ENCODE measurements at places on chromosomes 16 and 17.

- H3K36me3 ChIP-seq: no peaks in the 10 kb centered on the region
- no peak for DNase-seq
- H3K27ac ChIP-seq: no peak overlapping the region
- no peaks in the 10 kb centered on the region for H3K27me3 ChIP-seq
- no peak overlapping the region for H3K4me3 ChIP-seq
Measured at GRCh38 chr17:13646969-13647542, 45.3 kb upstream of the HS3ST3A1 start.

GRCh38 chr17:49741009-49741691, 22.8 kb downstream of the FAM117A start:
- no peaks in the 10 kb centered on the region for H3K27me3 ChIP-seq
- peaks cover 47% of the 10 kb centered on the region for H3K4me1 ChIP-seq
- peak overlapping the region; percentile 40 for H3K4me3 ChIP-seq
- no peaks in the 10 kb centered on the region for H3K36me3 ChIP-seq
- H3K27ac ChIP-seq: peak overlapping the region; percentile 93
- DNase-seq: no peak

DNA sequence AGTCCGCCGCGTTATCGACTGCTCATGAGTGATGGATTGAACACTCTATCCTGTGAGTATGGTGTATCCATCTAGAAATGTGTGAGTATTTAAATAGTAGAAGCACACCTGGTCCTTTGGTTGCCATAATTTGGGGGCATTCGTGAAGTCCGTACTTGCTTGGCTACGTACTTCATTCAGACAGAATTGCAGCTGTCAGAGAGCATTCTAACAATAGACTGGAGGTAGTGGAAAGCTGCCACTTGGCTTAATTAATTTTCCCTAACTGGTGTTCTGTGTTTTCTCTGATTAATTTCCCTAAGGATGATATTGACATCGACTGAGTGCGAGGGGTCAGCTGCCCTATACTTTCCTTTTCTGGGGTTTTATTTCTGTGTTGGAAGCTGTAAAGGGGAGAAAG, 14.1 kb downstream of the RPA1 start:
- H3K27ac ChIP-seq: no peak overlapping the region
- peaks cover 11% of the 10 kb centered on the region for H3K36me3 ChIP-seq
- no peak for DNase-seq
- H3K4me1 ChIP-seq: no peaks in the 10 kb centered on the region
- H3K27me3 ChIP-seq: no peaks in the 10 kb centered on the region

DNA sequence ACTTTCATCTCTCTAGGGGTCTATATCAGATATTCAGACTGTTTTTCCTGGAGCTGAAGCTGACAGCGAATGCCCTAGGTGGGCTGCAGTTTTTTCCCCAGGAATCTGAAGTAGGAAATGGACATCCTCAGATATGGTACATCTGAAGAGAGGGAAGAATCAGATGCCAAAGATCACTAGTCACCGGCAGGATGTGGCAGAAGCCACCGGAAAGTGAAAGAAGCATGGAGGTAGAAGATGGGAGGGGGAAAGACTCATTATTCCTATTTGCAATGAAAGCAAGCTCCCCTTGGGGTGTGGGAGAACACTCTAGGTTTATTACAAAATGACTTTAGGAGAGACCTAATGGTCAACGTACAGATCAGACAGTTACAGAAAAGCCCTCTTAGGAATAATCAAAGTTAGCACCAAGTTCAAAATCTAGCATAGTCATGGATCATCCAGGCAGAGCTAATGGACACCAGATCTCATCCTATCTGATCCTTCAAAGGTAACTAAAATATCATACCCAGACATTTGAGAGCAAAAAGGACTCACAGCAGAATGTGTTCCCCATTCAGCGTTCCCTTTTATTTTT, 110.7 kb downstream of the HS3ST3A1 start:
- H3K4me3 ChIP-seq: no peak overlapping the region
- no peaks in the 10 kb centered on the region for H3K36me3 ChIP-seq
- H3K27me3 ChIP-seq: no peaks in the 10 kb centered on the region
- no peak overlapping the region for H3K27ac ChIP-seq

GRCh38 chr17:5789528-5789927, 205.2 kb upstream of the NLRP1 start:
- H3K4me3 ChIP-seq: no peak overlapping the region
- H3K36me3 ChIP-seq: no peaks in the 10 kb centered on the region
- H3K27me3 ChIP-seq: no peaks in the 10 kb centered on the region
- no peak overlapping the region for H3K27ac ChIP-seq
- no peak for DNase-seq

DNA sequence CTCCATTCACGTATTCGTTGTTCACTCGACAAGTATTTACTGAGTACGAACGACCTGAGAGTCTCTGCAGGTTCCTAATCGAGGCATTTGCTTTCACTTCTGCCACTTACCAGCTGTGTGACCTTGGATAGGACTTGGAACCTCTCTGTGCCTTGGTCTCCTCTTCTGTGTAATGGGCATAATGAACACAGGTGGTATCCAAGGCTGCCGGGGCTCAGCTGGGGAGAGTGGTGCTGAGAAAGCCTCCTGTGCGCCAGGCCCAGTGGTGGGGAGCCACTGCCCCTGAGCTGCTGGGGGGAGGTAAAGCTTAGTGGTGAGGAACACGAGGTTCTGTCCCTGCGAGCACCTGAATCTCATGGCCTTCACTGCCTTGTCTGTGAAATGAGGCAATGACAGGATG, 150.7 kb downstream of the IRF8 start:
- no peak overlapping the region for H3K4me3 ChIP-seq
- H3K36me3 ChIP-seq: no peaks in the 10 kb centered on the region
- H3K4me1 ChIP-seq: no peaks in the 10 kb centered on the region
- H3K27me3 ChIP-seq: no peaks in the 10 kb centered on the region

DNA sequence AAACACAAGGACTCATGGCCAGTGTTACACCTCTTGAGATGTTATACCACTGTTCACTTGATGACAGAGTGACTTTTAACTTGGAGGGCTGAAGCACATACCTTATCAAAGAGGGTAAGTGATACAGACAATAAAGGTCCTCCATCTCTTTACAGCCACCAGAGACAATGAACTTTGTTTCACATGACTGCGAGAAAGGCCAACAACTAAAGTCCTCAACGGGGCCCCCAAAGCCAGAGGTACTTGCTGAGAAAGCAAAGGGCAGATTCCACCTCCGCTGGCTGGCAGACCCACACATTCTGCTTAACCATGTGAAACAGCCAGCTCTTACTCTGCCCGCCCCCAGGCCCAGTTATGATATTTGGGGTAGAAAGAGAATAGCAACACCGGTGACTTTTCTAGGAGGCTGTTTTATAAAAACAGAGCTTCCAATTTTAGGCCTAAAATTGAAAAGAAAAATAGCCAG, 21.4 kb downstream of the DCUN1D3 start:
- peak overlapping the region; percentile 54 for H3K4me3 ChIP-seq
- H3K4me1 ChIP-seq: peaks cover 59% of the 10 kb centered on the region
- peak overlapping the region; percentile 85 for H3K27ac ChIP-seq
- H3K36me3 ChIP-seq: no peaks in the 10 kb centered on the region
- no peak for DNase-seq

DNA sequence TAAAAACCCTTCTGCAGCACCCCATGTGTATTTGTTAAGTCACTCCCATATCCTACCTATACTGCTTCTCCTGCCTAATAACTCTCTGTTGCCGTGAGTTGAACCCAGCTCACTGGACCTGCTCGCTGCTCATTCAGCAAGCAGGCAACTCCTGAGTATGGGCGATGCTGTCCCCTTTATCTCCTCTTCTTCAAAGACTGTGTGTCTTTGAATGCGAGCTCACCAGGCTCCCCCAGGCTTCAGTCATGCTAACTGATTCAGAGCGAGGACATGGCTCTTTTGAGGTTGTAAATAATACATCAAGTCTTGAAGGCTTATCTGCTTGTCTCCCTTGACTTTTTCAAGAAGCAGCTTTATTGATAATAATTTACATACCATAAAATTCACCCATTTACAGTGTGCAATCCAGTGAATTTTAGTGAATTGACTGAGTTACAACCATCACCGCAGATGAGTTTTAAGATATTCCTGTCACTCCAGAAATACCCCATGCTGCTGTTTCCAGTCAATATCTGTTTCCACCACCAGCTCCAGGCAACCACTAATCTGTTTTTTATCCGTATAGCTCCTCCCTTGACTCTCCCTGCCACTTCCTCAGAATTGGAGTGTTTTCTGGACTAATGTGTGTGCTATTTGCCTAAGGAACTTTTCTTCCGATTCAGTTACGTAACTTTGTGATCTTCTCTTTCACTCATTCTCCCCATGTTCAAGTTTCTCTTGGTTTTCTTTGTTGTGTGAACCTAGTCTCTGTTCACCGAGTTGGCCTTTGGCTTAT, 132.2 kb downstream of the SPECC1 start:
- H3K4me3 ChIP-seq: no peak overlapping the region
- no peak for DNase-seq
- no peak overlapping the region for H3K27ac ChIP-seq
- no peaks in the 10 kb centered on the region for H3K27me3 ChIP-seq
- no peaks in the 10 kb centered on the region for H3K36me3 ChIP-seq

GRCh38 chr16:85655216-85656129, 33.3 kb downstream of the GINS2 start:
- peaks cover 29% of the 10 kb centered on the region for H3K36me3 ChIP-seq
- no peak overlapping the region for H3K27ac ChIP-seq
- no peaks in the 10 kb centered on the region for H3K27me3 ChIP-seq
- H3K4me1 ChIP-seq: peaks cover 8% of the 10 kb centered on the region

DNA sequence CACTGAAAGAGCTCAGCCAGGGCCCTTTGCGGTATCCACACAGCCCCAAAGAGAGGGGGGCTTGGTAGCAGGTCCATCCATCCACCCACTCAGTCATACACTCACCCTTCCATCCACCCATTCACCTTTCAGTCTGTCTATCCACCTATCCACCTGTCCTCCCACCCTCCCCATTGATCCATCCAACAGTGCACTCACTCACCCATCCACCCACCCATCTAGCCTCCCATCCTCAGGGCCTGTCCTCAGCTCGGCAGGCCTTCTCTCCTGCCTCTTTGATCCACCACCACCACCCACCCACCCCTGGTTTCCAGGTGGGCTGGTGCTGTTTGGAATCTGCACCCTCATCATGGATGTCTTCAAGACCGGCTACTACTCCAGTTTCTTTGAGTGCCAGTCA, 1.2 kb downstream of the OTOP2 start:
- H3K36me3 ChIP-seq: no peaks in the 10 kb centered on the region
- no peak for DNase-seq
- peaks cover 4% of the 10 kb centered on the region for H3K27me3 ChIP-seq

DNA sequence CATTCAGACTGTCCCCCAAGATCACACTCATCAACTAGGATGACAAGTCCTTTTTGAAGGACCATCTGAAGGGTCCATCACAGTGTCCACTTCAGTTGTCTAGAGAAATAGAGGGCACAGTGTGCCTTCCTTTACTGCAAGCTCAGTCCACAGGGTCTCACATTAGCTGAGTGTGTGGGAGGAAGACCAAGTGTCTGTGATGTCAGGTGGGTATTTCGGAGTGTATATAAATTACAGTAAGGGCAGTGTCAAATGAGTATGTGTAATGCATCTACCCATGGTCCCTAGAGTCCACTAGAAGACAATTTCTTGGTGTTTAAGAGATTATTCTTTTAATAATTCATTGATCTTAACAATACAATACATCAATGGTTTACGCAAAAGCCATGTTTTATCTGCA, 272.2 kb downstream of the CDH13 start:
- H3K4me3 ChIP-seq: no peak overlapping the region
- no peak overlapping the region for H3K27ac ChIP-seq
- peaks cover 21% of the 10 kb centered on the region for H3K4me1 ChIP-seq
- H3K27me3 ChIP-seq: no peaks in the 10 kb centered on the region

GRCh38 chr17:69608808-69609472, 194.4 kb downstream of the MAP2K6 start:
- H3K27me3 ChIP-seq: no peaks in the 10 kb centered on the region
- DNase-seq: no peak
- peak overlapping the region; percentile 27 for H3K4me3 ChIP-seq
- no peaks in the 10 kb centered on the region for H3K36me3 ChIP-seq

DNA sequence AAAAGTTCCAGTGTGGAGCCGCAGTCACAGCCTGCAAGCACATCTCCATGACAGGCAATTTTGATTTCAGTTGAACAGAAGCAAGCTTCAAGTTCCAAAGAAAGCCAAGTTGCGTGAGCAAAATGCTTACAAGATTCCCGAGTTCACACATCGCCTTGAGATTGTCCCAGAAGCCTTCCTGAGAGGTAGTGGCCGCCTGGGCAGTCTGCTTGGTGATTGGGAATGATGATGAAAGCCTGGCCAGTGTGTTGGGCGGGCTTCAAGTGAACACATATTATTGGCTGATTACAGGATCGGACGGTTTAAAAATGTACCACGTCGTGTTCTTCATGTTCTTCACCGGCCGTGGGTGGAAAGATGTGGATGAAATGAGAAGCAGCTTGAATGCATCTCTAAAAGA, 185.5 kb downstream of the FOXL1 start:
- no peak overlapping the region for H3K4me3 ChIP-seq
- no peak for DNase-seq
- no peaks in the 10 kb centered on the region for H3K36me3 ChIP-seq

DNA sequence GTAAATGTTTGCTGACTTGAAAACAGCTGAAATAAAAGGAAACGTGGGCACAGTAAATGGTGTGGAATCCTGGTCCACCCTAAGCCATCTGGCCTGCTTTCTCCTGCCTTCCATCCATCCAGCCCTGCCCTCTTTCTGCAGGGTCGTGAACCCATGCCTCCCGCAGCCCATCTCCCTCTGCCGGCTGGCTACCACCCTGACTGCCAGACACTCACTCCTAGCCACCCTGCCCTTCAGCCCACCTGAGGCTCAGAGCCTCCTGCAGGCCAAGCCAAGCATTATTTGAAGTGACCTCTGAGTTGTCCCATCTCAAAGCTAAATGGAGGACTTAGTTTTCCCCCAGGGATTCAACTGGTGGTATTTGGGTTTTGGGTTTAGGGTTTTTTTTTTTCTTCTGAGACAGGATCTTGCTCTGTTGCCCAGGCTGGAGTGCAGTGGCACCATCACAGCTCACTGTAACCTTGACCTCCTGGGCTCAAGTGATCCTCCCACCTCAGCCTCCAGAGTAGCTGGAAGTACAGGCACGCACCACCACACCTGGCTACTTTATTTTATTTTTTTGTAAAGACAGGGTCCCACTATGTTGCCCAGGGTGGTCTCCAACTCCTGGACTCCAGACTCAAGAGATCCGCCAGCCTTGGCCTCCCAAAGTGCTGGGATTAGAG, 8.4 kb downstream of the ZDHHC1 start:
- H3K27me3 ChIP-seq: no peaks in the 10 kb centered on the region
- H3K27ac ChIP-seq: no peak overlapping the region
- no peak overlapping the region for H3K4me3 ChIP-seq
- no peaks in the 10 kb centered on the region for H3K36me3 ChIP-seq
- DNase-seq: no peak

GRCh38 chr17:39634384-39634871, 2.5 kb upstream of the STARD3 start:
- H3K4me1 ChIP-seq: peaks cover 29% of the 10 kb centered on the region
- H3K4me3 ChIP-seq: no peak overlapping the region
- no peaks in the 10 kb centered on the region for H3K27me3 ChIP-seq
- H3K27ac ChIP-seq: no peak overlapping the region
- H3K36me3 ChIP-seq: no peaks in the 10 kb centered on the region

DNA sequence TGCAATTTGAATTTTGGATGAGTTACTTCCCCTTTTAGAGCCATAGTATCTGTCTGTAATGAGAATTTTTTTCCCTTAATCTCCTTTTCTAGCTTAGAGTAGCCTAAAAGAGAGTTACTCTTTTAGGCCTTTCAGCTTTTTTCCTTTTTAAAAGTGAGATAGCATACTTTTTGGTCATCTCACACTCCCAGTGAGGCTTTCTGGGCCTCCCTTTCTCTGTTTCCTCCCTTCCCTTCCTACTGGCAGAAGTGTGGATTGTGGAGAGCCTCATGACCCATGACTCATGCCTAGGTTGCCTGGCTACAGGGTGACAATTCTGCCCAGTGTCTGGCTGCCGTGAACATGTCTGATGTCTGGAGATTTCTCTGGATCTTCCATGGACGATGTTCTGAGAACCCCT, 15.2 kb downstream of the KRT23 start:
- H3K27me3 ChIP-seq: peaks cover 3% of the 10 kb centered on the region
- DNase-seq: no peak
- no peaks in the 10 kb centered on the region for H3K4me1 ChIP-seq
- no peak overlapping the region for H3K4me3 ChIP-seq
- no peaks in the 10 kb centered on the region for H3K36me3 ChIP-seq
